Fibroblast of pulmonary artery (primary cell): ENCODE measurements at places on chromosomes 5 and 9.
A peak's percentile ranks its signal among the peaks of the same experiment; 100 is the strongest.

DNA sequence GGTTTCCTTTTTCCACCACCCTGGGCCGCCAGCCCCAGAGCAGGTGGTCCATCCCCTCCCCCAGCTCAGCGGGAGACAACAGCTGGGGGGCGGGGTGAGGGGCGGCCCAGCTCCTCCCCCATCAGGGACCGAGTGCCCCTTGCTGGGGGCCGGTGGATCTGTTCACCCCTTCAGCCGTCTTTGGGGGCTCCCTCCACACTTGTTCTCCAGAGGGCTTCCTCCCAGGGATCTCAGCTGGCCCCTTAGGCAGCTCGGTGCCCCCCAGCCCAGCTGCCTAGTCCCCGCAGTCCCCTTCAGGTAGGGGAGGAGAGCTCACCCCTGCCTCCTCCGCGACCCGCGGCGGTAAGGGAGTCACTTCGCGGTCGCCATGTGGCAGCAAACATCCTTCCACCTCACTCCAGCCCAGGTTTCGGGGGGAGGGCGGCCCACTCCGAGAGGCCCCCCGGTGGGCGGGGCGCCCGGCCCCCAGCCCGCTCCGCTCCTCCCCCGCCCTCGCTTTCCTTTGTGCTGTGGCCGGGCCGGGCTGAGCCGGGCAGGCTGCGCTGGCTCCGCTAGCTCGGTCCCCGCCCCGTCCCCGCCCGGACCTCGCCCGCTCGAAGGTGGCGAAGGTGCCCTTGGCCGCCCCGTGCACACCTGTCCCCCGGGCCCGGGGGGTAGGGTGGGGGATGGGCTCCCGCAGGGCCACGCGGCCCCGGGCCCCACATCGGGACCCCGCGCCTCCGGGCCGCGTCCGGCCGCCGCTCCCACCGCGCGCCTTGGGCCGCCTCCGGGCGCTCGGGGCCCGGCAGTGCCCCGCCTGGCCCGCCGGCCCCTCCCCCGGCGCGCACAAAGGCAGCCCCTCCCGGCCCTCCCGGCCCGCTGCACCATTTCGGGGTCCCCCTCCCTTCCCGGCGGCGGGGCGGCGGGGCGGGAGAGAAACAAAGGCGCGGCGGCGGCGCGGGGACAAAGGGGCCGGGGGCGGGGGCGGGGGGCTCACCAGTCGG lies 683 bp downstream of the DBN1 start:
- no peak for DNase-seq

DNA sequence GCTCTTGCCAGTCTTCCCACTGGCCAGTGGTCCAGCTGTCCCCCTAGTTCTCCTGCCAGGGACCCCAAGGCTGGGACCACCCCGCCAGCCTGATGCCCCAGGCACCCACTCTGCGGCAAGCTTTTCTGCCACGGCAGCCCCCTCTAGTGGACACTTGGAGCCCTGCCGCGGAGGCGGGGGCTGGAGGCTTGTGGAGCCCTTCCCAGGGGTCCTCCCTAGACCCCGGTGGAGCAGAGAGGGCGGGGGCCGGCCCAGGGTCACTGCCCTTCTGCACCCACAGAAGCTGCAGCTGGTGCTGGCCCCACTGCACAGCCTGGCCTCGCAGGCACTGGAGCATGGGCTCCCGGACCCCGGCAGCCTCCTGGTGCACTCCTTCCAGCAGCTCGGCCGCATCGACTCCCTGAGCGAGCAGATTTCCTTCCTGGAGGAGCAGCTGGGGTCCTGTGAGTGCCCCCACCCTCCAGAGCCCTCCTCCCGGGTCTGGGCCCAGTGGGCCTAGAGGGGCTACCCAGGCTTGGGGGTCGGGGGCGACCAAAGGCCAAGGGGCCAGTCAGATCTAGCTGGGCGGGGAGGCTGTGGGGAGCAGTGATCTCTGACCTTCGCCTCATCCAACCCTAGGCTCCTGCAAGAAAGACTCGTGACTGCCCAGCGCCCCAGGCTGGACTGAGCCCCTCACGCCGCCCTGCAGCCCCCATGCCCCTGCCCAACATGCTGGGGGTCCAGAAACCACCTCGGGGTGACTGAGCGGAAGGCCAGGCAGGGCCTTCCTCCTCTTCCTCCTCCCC lies 9.1 kb downstream of the EGFL7 start:
- no peak for DNase-seq

- DNase-seq = no peak
Measured at GRCh38 chr5:134813827-134814226, 31.9 kb upstream of the C5orf24 start.

GRCh38 chr5:87109746-87110145 lies 157.9 kb upstream of the RASA1 start:
- DNase-seq = no peak

DNA sequence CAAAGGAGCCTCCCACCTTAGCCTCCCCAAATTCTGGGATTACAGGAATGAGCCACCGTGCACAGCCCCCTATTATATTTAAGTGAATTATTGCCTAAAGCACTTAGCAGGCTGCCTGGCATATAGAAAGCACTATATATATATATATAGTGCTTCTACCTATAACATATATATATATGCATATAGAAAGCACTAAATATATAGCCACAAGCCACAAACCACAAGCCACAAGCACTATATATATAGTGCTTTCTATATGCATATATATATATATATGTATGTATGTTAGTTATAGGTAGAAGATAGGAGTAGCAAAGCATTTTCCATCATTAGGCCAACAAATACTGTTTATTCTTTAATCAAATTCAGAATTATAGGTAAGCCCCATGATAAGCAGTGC lies 185.8 kb downstream of the CWC27 start:
- DNase-seq = no peak

- no peak for DNase-seq
Measured at GRCh38 chr5:2894736-2895135, 143.3 kb upstream of the IRX2 start.

DNA sequence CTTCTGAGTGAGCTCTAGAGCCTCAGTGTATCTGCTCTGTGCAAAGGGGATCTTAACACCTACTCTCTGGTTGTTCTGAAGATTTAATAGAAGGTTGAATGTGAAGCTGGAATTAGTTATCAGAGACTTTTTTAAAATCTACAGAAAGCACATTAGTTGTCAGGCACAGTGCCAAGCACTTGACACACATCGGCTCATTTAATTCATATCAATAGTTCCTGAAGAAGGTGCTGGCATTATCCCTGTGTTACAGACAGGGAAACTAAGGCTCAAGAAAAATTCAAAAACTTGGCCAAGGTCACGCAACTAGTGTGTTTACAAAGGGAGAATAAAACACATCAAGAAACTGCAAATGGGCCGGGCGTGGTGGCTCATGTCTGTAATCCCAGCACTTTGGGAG lies 80.2 kb downstream of the FGF18 start:
- DNase-seq = no peak

DNA sequence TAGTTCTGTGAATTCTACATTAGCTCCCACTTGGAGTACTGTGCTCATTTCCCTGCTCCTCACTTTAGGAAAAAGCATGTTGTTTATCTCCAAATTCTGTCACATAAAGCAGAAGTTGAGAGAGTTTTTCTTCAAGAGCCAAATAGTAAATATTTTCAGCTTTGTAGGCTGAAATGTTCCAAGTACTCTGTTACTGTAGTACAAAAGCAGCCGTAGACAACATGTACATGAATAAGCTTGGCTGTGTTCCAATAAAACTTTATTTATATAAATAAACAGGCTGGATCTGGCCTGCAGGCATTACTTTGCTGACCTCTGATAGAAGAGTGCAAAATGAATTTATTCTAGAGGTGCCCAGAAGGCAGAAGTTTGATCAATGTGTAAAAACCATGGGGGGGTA lies 73.0 kb upstream of the AGXT2 start:
- peak; percentile 29 for DNase-seq

DNA sequence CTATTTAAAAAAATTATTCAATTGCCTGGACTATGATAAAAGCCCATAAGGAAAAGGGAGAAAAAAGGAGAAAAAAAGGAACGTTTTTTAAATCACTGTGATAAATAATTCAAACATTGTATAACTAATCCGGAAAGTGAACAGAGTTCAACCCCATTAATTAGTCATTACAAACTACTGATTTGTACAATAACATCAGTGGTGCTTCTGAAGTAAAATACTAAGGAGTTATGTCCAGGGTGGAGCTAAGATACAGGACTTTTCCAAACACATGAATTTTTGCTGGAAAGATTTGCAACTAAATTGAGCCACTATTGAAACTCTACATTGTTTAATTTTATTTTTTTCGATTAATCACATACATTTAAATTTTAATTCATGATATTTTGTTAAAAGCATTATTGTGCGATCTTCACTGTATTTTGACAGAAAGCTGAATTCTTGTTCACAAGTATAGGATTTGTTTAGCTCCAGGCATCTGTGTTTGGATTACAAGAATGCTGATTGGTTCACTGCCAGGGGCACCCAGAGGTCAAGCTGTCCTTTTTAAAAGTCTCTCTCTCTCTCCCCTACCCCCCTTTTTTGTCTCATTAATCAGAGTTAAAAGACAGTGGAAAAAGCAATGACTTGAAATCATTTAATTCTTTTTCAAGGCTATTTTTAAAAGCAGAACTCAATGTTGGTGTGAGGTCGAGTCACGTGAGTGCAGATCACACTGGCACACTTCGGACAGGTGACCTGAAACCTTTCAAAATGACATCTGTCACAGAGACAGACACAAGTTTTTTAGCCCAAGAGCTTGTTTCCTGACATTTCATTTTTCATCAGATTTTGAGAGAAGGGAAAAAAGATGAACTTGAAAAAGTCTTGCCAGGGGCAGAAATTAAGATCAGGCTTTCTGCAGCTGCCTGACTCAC lies 387.3 kb downstream of the NR2F1-AS1 start:
- peak; percentile 27 for DNase-seq

GRCh38 chr9:38359297-38359653 lies 33.2 kb upstream of the ALDH1B1 start:
- no peak for DNase-seq

DNA sequence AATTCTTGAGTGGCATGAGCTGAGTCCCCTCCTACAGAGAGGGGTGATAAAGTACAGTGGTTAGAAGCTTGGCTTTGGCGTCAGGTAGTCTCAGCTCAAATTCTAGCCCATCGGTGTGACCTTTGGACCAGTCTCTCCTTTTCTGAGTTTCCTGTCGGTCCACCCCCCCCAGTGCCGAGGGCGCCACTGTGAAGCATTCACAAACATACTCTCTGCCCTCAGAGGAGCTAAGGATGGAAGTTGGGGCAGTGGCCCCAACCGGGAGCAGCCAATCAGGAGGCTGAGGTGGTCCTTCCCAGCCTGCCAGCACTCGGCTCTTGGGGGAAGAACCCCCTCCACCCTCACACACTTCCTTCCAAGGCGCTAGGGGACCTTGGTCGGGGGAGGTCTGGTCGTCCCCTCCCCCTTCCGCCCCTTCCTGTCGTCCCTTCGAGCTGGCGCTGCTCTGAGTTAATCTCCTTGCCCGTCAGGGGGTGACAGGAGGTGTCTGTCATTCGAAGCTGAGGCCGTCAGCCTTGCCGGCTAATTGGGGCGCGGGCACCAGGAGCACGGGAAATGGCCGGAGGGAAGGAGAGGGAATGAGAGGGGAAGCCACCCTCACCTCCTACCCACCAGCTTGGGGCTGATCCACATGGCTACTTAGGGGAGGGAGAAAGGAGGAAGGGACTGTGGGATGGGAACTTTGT lies 53.0 kb downstream of the CXXC5 start:
- no peak for DNase-seq

- no peak for DNase-seq
Measured at GRCh38 chr9:14052359-14052758, 261.6 kb downstream of the NFIB start.

DNA sequence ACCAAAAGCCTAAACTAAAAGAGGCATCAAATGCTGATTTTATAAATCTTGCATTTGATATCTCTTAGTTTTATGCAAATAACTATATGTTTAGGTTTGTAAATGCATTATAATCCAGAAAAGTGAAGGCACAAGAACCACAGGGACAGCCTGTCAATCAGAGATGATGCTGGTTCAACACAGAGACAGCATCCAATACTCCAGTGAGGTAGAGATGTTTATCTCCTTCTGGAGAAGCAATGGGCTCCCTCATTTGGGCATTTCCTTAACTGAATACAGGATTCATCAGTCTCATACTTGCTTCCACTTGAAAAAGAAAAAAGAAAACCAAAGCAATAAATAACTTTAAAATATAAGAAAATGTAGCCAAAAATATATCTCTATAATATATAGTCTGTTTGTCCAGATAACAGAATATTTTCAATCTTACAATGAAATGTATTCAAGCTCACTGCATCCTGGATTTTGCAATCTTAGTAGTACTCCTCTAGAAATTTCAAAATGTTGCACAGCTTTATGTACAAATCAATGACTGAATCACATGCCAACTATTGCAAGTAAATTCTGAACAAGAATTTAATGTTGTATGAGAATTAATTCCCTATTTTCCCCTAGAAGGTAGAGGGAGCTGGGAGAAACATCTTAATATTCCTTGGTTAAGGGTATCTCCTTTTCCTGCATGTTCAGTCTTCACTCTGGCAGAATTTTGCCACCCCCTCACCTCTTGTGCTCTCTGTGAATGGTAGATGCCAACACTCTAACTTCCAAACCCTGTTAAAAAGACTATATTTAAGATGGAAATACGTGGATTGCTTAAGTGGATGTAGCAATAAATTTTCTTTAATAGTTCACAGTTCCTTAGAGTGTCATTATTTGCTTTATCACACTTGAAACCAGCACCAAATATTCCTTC lies 191.1 kb upstream of the GAS1 start:
- peak; percentile 27 for DNase-seq

DNA sequence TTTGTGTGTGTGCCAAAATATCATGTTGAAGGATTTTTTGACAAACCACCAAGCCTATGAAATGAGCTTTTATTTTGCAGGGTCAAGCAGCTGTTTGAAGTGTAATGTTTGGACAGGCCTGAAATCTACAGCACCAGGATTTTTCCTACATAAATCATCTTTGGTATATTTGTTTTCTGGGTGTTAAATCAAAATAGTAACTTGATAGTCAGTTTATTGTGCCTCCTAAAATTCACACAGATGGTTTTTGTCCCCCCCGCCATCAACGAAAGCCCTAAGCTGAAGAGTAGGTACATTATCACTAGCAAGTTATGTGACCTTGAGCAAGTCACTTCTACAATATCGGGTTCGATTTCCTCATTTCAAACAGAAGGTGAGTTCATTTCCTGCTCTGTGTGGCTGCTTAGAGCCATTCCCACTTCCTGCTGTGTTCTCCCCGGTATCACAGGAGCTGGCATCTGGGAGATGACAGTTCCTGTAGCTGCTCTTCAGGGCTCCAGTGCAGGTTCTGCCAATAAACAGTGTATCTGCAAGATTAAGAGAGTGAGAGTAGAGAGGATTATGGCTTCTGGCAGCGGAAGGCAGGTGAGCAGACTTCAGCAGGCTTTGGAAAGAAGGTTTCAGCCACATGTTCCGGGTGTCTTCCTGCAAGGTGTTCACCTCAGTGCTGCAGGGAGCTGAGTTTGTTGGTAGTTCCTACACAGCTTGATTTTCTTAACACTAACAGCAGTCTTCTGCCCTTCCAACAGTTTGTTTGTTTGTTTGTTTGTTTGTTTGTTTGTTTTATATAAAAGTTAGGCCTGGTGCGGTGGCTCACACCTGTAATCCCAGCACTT lies 48.4 kb upstream of the GNE start:
- DNase-seq = peak; percentile 22

DNA sequence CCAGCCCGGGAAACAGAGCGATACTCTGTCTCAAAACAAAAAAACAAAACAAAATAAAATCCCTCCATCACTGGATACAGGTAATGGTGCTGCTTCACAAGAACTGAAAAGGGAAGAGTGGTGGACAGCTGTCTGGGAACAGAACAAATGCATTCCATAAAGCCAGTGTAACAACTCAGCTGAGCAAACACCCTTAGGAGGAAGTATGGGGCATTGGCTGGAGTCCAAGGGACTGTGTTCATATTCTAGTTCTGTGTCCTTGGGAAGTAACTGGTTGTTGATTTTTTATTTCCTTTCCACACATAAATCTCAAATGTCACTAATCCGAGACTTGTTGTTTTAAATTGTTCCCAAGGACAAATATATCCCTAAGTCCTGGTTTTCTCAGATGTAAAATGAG lies 38.3 kb downstream of the HTR1A start:
- DNase-seq = no peak

GRCh38 chr5:90084342-90084741 lies 325.2 kb downstream of the CETN3 start:
- DNase-seq = no peak
